ENCODE measurements at places on chromosomes 13 and 19. TPM values are rescaled to one million over a fixed set of nuclear protein-coding genes. Genes with fewer than 3 reads are reported as not detected.
A peak's percentile ranks its signal among the peaks of the same experiment; 100 is the strongest.

DNA sequence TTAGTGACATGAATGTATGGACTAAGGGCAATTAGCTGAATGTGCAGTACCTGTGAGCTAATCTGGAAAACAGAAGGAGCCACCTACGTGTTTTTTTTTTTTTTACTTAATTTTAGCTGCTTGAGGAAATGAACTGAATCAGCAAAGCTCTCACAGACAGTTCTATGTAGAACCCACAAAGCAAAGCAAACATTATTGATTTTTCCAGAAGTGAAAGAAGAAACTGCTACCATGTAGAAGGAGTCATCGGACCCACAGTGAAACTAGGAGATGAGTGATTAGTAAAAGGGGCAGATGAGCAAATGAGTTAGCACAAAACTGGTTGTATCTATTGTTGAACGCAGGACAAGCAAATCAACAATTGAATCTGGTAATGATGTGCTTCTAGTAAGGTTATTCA is 94.1 kb upstream of the SLC7A1 start:
- DNase-seq, result no peak

DNA sequence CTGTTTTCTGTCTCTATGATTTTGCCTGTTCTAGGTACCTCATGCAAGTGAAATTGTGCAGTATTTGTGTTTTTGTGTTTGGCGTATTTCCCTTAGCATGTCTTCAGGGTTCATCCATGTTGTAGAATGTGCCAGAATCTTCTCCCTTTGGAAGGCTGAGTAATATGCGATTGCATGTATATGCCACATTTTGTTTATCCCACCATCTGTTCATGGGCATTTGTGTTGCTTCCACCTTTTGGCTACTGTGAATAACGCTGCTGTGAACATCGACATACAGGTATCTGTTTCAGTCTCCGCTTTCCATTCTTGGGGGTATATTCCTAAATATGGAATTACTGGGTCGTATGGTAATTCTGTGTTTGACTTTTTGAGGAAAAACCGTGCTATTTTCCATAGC is 190.0 kb downstream of the ATP8A2 start:
- no peak for DNase-seq

GRCh38 chr13:92407858-92408257 is 818.7 kb upstream of the GPC6 start:
- no peak for DNase-seq

GRCh38 chr19:17259118-17259780 is 5.3 kb downstream of the USHBP1 start:
- no peak for DNase-seq

GRCh38 chr13:112756511-112756966 is 66.7 kb downstream of the ATP11A start:
- no peak for DNase-seq

- peak; percentile 27 for DNase-seq
Measured at GRCh38 chr19:41701401-41702075, 6.9 kb upstream of the CEACAM5 start.

GRCh38 chr13:23850134-23850533 is 39.1 kb downstream of the MIPEP start:
- no peak for DNase-seq

GRCh38 chr19:6556043-6556449 is 25.2 kb downstream of the TNFSF9 start:
- no peak for DNase-seq

GRCh38 chr13:33445476-33445875 is 159.9 kb upstream of the STARD13 start:
- DNase-seq, result no peak

GRCh38 chr13:74784959-74785358 is 650.8 kb upstream of the KLF12 start:
- DNase-seq, result no peak

GRCh38 chr13:45831851-45832250 is 19.7 kb downstream of the SIAH3 start:
- no peak for DNase-seq

DNA sequence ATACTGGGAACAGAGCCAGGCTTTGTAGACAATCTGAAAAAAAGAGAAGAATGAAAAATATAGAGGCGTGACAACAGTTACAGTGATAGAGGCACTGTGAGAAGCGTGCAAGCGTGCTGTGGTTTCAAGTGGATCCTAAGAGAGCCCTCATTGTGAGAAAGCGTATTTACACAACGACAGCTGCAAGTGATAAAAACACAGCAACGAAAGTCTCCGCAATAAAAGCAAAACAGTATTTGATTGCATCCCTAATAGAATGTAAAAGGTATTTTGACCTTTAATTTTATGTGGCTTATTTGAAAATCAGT is 642.7 kb upstream of the ARGLU1 start:
- DNase-seq, result no peak

- DNase-seq, result no peak
Measured at GRCh38 chr13:66859078-66859477, 371.1 kb downstream of the PCDH9 start.

GRCh38 chr13:76454991-76455390 is 431.2 kb downstream of the KCTD12 start:
- DNase-seq, result no peak

DNA sequence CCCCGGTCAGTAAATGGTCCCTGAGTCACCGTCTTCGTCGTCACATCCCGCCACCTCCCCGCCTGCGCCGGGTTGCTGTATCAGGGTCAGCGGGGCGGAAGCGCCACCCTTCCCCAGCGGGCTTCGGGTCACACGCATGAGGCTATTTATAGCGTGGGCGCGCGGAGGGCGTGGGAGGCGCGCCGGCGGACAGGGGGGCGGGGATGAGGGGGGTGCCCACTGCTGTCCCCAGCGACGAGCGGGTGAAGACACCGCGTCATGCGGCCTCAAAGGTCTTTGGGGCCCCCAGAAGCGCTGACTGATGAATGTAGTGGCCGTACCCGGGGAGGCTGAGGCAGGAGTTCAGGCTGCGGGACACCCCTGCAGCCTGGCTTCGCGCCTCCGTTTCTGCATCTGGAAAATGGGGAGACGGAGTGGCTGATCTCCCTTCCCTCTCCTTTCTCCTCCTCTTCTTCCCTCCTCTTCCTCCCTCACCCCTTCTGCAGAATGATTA is 7.9 kb downstream of the UNC13A start:
- peak; percentile 43 for DNase-seq

- no peak for DNase-seq
Measured at GRCh38 chr19:17138937-17139598, 63.5 kb downstream of the MYO9B start.

The AMH gene
- total RNA-seq, result 1.7 TPM

The FUT2 gene
- total RNA-seq, result 147 TPM

The CEACAM16 gene
- 0.45 TPM for total RNA-seq

The EPSTI1 gene
- 9.4 TPM for total RNA-seq

The TNFRSF19 gene
- 0.55 TPM for total RNA-seq

The LRRC63 gene
- total RNA-seq, result not detected

The MBNL2 gene
- total RNA-seq, result 50.1 TPM

The SYCN gene
- total RNA-seq, result not detected

The ZNF547 gene
- 1.8 TPM for total RNA-seq
